ENCODE measurements at places on chromosomes 12 and 14.

- DNase-seq = peak; percentile 19
Measured at GRCh38 chr12:131044760-131045381, 91.2 kb downstream of the ADGRD1 start.

- peak; percentile 65 for DNase-seq
Measured at GRCh38 chr14:58151133-58152013, 640 bp downstream of the ARMH4 start.

- no peak for DNase-seq
Measured at GRCh38 chr14:24518851-24519250, 10.8 kb upstream of the CMA1 start.

- no peak for DNase-seq
Measured at GRCh38 chr12:12468575-12468974, 94.1 kb downstream of the DUSP16 start.

GRCh38 chr12:80864046-80864735 is 73.5 kb downstream of the LIN7A start:
- DNase-seq = no peak

GRCh38 chr12:5083955-5084849 is 40.5 kb downstream of the KCNA5 start:
- DNase-seq = peak; percentile 87

DNA sequence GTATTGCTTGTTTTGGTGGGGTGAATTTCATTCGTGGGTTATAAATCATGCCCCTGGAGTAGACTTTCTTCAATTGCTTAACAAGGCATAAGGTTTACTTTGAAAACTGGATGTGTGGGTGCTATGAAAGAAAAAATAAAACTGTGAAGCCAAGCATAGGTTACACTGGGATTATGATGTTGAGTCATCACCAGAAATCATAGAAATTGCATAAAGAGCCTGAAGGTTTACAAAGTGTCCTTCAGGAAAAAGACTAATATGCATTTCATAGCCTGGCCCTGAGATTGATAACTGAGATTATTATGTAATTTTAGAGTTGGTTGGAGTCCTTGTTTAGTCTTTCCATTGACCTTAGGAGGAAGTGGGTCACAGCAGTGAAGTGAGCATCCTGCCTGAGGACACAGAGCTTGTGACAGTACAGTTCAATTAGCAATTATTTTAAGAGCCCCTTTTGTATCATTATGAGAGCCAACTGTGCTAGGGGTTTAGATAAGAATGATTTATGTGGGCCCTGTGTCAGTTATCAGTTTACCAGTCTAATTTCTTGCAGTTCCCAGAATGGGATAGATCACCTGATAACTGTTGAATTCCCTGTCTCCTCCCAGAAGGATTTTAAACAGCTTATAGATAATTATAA is 13.6 kb downstream of the LRRK2 start:
- no peak for DNase-seq

- DNase-seq = no peak
Measured at GRCh38 chr12:57725851-57726150, 12.7 kb downstream of the AGAP2 start.

DNA sequence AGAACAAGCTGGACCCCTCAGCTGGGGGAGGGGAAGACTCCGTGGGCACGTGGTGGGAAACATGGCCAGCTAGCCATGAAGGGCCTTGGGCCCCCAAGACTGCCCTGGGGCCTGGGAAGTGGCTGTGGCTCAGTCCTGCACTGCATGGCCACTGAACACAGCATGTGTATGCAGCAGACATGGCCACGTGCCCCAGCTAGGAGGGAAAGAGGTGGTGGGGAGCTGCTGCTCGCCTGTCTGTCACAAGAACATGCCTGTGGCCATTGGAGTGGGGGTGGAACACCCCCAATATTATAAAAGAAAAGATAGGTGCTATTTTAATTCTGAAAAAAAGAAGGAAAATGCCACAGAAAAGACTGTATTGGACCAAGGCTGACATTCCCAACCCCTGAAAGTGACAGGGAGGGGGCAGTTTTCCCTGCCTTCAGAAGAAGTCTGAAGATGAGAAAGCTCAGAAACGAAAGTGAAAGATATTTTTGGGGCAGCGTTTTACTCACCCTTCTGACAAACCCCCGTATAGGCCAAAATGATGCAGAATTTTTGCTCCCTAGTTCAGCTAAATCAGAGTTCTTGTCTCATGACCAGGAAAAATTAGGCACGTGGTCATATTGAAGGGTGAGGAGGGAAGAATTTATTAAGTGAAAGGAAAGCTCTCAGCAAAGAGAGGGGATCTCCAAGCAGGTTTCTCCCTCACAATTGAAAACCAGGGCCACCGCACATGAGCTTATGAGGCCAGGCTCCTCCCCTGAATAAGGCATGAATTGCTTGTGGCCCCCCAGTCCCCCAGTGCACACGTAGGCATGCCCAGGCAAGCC is 35.2 kb upstream of the PCNX1 start:
- DNase-seq = no peak

GRCh38 chr12:47350062-47350408 is 270.3 kb upstream of the AMIGO2 start:
- DNase-seq = no peak

GRCh38 chr12:91910871-91911388 is 234.7 kb downstream of the BTG1 start:
- DNase-seq = peak; percentile 9

All from ELF-1 (cell line).